ENCODE measurements at places on chromosomes 2 and 18. TPM values are rescaled to one million over a fixed set of nuclear protein-coding genes. Genes with fewer than 3 reads are reported as not detected.

TLX2 gene
- 0.99 TPM for total RNA-seq

HOXD8 gene
- 3.7 TPM for total RNA-seq

IL1B gene
- total RNA-seq, result not detected

SNED1 gene
- total RNA-seq, result 9.3 TPM

ABHD1 gene
- total RNA-seq, result not detected

DNA sequence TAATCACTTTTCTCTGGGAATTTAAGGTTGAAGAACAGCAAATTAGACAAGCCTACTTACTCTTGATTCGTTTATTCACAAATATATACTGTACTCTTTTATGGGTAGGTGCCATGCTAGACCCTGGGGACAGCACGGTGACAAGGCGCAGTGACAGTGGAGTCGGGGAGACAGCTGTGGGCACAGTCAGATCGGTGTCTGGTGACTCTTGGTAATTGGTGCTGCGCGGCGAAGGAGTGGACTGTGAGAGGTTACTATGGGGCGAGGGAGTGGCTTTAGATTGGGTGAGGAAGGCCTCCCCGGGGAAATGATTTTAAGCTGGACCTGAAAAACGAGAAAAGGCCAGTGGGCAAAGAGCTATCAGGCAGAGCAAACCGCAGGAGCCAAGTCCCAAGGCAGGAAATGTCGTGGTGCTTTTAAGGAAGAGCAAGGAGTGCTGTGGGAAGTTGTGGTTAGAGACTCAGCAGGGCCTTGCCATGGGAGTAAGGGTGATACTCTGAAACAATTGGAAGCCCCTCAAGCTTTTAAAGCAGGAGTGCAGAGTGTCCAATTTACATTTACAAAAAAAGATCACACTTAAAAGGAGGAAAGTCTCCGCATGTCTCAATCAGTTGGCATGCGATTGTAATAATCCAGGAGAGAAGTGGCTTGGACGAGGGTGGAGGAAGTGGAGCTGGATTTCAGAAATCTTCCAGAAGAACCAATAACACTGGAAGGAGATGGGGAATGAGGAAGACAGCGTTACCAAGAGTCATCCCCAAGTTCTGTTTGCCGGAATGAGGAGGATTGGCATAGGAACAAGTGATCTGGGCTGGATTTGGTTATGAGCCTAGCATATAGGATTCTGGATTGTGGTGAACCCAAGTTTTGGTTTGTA lies 36.1 kb upstream of the TXNDC2 start:
- no peak for DNase-seq
- peak overlapping the region; percentile 31 for H3K27ac ChIP-seq
- no peak overlapping the region for H3K4me3 ChIP-seq
- no peaks in the 10 kb centered on the region for H3K36me3 ChIP-seq

GRCh38 chr2:106886916-106887758 lies 1.2 kb upstream of the ST6GAL2 start:
- DNase-seq, result no peak
- H3K27me3 ChIP-seq, result peaks cover 28% of the 10 kb centered on the region
- peak overlapping the region; percentile 78 for H3K27ac ChIP-seq
- H3K4me3 ChIP-seq, result peak overlapping the region; percentile 70
- peaks cover 29% of the 10 kb centered on the region for H3K4me1 ChIP-seq

DNA sequence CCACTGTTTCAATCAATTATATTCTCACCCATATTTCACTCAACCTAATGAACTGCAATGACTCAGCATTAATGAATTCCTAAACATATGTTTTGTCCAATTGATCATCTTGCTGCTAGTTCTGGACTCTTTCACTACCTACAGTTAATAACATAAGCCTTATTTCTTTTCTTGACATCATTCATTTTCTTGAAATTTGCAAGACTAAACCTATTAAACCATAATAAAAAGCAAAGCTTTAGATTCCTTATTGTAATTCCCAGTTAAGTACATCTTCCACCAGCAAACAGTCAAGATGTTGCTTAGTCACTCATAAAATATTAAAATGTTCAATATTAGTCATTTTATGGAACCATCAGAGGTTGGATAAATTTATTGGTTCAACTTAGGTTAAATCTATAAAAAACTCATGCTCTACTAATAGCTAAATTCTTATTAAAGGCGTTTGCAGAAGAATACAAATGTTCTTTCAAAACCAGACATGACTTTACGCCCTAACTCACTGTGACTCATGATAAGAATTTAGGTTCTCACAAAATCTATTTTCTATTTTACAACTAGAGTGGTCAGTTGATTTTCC lies 599.4 kb downstream of the RNF144A start:
- H3K27ac ChIP-seq, result no peak overlapping the region
- no peaks in the 10 kb centered on the region for H3K4me1 ChIP-seq
- no peaks in the 10 kb centered on the region for H3K27me3 ChIP-seq
- no peak overlapping the region for H3K4me3 ChIP-seq
- DNase-seq, result no peak

DNA sequence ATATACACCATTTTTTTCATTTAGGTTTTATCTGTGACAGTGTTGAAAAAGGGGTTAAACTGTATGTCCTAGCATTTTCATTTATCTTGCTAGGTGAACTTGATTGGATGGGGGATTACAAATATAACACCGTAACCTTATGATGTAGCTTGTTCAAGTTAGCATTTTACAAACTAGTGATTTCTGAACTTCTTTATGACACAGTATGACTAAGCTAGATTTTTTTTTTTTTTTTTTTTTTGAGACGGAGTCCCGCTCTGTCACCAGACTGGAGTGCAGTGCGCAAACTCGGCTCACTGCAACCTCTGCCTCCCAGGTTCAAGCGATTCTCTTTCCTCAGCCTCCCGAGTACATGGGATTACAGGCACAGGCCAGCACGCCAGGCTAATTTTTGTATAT lies 47.1 kb downstream of the KCMF1 start:
- no peaks in the 10 kb centered on the region for H3K27me3 ChIP-seq
- H3K4me1 ChIP-seq, result peaks cover 54% of the 10 kb centered on the region
- DNase-seq, result no peak
- no peak overlapping the region for H3K4me3 ChIP-seq
- H3K36me3 ChIP-seq, result no peaks in the 10 kb centered on the region

GRCh38 chr18:69265656-69266055 lies 135.0 kb upstream of the DOK6 start:
- no peaks in the 10 kb centered on the region for H3K36me3 ChIP-seq
- H3K4me3 ChIP-seq, result no peak overlapping the region
- no peak for DNase-seq
- no peaks in the 10 kb centered on the region for H3K4me1 ChIP-seq
- H3K27ac ChIP-seq, result no peak overlapping the region
- no peaks in the 10 kb centered on the region for H3K27me3 ChIP-seq

DNA sequence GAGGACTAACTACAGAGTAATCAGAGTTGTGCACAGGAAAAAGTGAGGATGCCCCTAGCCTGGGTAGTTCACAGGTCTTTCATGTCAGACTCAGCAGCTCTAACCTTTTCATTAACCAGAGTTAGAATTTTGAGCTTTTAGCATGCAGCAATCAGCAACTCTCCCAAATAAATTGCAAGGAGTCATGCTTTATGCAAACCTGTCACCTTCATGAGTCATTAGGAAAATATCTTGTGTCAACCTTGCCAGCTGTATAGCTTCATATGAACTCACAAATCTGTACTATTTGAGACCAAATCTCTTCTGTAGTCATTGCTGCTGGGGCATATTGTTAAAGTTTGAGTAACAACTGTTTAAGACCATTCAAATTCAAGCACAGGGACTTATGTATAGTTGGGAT lies 382.3 kb upstream of the NT5C1B start:
- no peak overlapping the region for H3K27ac ChIP-seq
- peaks cover 10% of the 10 kb centered on the region for H3K4me1 ChIP-seq
- H3K27me3 ChIP-seq, result no peaks in the 10 kb centered on the region
- no peaks in the 10 kb centered on the region for H3K36me3 ChIP-seq
- no peak for DNase-seq

- H3K27me3 ChIP-seq, result no peaks in the 10 kb centered on the region
- H3K4me1 ChIP-seq, result peaks cover 5% of the 10 kb centered on the region
- H3K27ac ChIP-seq, result peak overlapping the region; percentile 62
- no peak for DNase-seq
- H3K4me3 ChIP-seq, result peak overlapping the region; percentile 3
These were observed 5.0 kb downstream of the TFPI start for GRCh38 chr2:187549193-187549592.

DNA sequence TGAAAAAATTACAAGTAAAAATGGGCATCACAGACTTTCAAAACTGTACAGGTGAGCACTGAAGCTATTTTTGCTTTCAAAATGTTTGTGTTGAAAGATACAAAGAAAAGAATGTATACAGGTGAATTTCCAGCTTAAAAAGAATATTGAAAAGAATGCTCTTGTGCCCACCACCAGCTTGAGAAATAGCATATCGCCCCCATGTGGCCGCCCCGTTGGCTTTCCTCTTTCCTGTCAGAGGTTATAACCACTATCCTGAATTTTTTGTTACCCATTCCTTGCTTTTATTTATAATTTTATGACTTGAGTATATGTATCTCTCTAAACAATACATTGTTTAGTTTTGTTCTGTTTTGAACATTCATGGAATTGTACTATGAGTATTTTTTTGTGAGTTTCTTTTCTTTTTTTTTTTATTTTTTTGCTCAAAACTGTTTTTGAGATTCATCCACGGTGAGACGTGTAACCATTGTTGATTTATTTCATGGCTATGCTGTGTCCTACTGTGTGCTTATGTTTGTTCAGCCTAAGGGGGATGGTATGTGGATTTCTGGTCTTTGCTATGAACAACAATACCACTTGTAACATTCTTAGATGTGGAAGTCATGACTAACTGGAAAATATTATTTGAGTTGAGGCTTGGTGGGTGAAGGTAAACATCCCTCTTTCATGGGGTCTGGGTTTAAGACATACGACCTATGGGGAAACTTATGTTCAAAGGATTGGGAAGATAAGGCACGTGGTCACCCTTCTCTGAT lies 11.6 kb downstream of the TRPM8 start:
- no peak for DNase-seq
- H3K27ac ChIP-seq, result no peak overlapping the region
- H3K4me3 ChIP-seq, result no peak overlapping the region
- no peaks in the 10 kb centered on the region for H3K4me1 ChIP-seq

- no peaks in the 10 kb centered on the region for H3K27me3 ChIP-seq
- no peaks in the 10 kb centered on the region for H3K4me1 ChIP-seq
- no peak overlapping the region for H3K4me3 ChIP-seq
These were observed 43.7 kb upstream of the SLC35G4 start for GRCh38 chr18:11565716-11566115.

DNA sequence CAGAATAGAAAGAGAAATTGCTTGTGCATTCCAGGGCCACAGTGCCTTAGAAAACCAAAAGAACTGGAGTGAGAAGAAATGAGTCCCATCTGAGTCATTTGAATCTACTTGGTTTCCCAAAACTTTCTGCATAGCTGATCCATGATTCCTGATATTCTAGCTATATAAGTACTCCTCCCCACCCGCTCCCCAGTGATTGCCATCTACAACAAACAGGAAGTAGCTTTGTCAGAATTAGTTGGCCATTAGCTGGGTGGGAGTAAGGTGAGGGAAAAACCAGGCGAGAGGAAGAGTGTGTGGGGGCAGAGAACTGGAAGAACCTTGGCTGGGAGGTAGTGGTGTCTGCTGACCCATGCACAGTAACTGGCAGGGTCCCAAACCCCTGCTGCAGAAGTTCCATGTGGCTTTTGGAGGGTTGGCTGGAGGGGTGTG lies 122.1 kb downstream of the ACAA2 start:
- no peaks in the 10 kb centered on the region for H3K36me3 ChIP-seq
- no peaks in the 10 kb centered on the region for H3K27me3 ChIP-seq
- no peaks in the 10 kb centered on the region for H3K4me1 ChIP-seq
- no peak overlapping the region for H3K4me3 ChIP-seq

DNA sequence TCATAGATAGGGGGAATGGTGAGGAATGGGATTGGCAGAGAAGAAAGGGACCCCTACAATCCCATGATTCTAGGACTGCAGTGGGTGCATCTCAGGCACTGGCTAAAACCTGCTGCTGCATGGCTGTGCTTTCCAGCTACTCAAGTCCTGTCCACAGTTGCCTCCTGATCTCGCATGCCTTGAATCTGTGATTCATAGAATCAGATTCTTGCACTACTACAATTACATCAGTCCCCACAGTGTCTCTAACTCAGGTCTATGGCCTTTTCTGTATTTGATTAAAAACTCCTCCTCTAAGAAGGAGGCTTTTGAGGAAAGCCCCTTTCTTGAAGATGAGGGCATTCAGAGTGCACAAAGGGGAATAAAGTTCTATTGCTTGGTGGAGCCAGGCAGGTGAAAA lies 117.4 kb downstream of the LRATD1 start:
- no peak for DNase-seq
- H3K36me3 ChIP-seq, result no peaks in the 10 kb centered on the region
- H3K27ac ChIP-seq, result no peak overlapping the region
